ENCODE measurements at places on chromosomes 16 and 17. TPM values are rescaled to one million over a fixed set of nuclear protein-coding genes. Genes with fewer than 3 reads are reported as not detected.

DNA sequence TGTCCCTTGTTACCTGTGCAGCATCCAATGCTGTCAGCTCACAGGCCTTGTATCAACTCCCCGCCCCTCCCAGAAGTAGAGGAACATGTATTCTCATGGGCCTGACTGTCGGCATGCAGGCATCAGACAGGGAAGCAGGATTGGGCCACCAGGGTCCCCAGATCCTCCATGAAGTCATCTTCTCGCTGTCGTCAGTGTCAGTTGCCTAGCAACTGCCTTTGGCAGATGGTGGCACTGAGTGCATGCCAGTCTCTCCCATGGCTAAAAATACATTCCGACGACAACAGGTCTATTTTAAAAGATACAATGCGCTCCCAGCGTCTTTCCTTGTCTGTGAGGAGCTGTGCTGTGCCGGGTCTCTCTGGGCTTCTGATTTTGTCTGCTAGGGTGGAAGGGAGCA is 36.8 kb upstream of the CES5A start:
- no peak for DNase-seq

- no peak for DNase-seq
These were observed 94.5 kb downstream of the ZDHHC7 start for GRCh38 chr16:84916850-84917249.

The CHAD gene
- total RNA-seq: not detected

The CD300LB gene
- not detected for total RNA-seq

The SPNS3 gene
- total RNA-seq: 7.5 TPM

The IL34 gene
- total RNA-seq: not detected

The TBC1D3K gene
- total RNA-seq: not detected
